ENCODE measurements at places on chromosomes 7 and 10.

GRCh38 chr7:2980401-2981102 is 63.1 kb downstream of the CARD11 start:
- DNase-seq: no peak

DNA sequence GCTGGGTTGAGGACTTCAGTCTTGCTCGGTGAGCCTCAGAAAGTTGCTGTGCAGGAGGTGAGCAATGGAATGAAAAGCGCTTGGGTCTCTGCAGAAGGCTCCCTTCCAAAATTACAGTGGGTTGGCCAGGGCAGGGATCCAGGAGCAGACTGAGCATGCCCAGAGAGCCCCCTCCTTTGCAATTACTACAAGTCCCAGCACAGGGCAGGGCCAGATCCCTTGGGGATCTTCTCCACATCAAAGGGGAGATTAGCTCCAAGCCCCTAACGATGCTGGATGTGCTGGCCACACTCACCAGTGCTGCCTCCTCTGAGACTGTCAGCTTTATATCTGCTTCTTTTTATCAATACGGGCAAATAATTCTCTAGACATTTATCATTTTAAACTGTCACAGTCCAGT is 337.5 kb downstream of the RPS24 start:
- peak; percentile 60 for DNase-seq

DNA sequence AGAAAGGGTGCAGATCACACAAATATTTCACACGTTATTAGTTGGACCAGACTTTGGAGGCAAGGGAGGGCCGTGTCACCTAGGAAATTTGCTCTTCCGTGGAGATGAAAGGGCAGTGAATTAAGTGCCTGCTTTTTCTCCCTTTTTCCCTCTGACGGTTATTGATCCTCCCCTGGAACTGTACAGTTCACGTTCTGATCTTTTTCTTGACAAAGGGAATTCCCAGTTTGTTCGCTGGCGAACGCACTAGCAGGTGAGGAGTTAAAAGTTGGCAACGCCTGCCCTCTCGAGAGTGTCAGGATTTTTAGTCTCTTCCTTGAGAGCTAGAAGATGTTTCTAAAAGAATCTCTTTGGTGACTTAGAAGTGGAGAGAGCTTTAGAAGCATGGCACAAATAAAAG is 111.5 kb downstream of the TCF7L2 start:
- no peak for DNase-seq

DNA sequence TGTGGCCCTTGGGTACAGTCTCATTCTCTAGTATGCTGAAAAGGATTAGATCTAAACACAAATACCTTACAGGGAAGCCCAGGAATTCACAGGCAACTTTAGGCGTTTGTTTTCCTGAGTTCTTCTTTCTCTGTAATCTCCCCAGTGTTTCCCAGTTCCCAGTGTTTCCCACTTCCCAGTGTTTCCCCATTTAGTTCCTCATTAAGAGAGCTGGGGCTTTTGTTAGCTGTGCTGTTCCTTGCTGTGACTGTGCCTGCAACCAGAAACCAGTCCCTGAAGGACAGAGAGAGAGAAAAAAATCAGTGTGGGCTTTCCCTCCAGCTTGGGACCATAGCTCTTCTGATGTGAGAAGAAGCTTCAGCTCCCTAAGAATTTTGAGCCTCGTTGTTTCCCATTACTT is 802.9 kb upstream of the COBL start:
- peak; percentile 81 for DNase-seq

GRCh38 chr7:19508124-19508523 is 200.7 kb downstream of the POLR1F start:
- no peak for DNase-seq

All from mesendoderm (in vitro differentiated cells).